ENCODE measurements at places on chromosomes 16 and 17.
A peak's percentile ranks its signal among the peaks of the same experiment; 100 is the strongest.

GRCh38 chr17:66276328-66276937, 26.0 kb upstream of the PRKCA start:
- DNase-seq = no peak

- peak; percentile 62 for DNase-seq
Observed at GRCh38 chr16:77273-77806, 685 bp upstream of the MPG start.

- DNase-seq = no peak
Observed at GRCh38 chr17:64780096-64781013, 118.2 kb upstream of the SMURF2 start.

GRCh38 chr17:52181782-52182181, 23.3 kb upstream of the CA10 start:
- no peak for DNase-seq

DNA sequence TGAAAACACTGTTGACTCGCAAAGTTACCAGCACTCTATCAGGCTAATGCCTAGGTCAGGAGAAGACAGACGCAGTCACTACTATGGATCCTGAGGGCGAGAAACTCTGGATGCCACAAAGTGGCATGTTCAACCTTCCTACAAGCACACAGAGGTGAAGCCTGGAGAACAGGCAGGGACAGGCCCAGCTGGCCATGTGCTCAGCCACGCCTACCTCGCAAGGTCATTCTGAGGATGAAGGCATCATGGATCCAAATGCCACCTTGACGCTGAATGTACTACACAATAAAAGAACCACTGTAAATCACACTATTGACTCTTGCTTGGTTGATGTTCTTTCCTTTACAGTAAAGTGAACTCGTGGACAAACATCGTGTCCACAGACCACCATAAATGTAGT, 85.8 kb downstream of the ANKRD11 start:
- no peak for DNase-seq

DNA sequence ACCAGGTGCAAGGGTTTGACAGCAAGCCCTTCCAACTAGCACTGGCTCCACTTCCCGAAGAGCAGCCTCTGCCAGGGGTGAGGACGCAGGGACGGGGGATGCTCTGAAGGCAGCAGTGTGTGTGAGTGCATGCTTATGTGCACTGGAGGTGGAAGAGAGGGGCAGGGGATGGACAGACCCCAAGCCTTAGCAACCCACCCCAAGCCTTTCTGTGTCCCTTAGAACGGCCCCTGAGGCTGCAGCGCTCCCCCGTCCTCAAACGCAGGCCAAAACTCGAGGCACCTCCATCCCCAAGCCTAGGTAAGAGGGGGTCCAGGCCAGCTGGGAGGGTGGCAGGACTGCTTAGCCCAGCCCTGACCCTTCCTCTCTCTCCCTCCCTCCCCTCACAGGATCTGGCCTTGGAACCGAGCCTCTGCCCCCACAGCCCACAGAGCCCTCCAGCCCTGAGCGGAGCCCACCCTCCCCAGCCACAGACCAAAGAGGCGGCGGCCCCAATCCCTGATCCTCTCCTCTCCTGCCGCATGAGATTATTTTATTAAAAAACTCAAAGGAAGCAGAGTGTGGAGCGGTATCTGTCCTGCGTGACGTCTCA, 2.9 kb downstream of the ACD start:
- no peak for DNase-seq

GRCh38 chr16:71648921-71649320, 22.9 kb downstream of the MARVELD3 start:
- DNase-seq = peak; percentile 5

DNA sequence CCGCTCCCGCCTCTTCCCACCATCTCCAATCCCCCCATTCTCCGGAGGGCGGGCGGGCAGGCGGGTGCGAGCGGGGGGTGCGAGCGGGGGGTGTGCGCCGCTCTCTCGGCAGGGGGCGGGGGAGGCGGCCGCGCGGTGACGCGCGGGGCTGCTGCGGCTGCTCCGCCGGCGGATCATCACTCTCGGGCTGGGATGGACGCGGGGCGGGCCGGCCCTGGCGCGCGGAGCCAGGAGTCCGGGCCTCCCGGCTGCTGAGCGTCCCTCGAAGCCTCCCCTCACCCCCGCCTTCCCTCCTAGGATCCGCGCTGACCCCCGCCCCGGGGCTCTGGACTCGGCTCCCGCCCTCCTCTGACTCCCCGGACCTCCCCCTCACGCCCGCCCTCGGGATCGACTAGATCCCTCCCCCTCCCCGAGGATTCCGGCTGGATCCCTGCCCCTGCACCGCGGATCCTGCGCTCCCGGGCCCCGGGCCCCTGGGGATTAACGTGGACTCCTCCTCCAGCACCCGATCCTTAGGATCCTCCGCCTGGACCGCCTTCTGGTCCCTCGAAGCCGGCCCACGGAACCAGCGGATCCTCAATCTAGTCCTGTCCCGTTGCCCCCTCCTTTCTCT, 946 bp upstream of the TMEM256 start:
- DNase-seq = no peak

- no peak for DNase-seq
Observed at GRCh38 chr16:27717726-27718125, 167.8 kb downstream of the KATNIP start.

DNA sequence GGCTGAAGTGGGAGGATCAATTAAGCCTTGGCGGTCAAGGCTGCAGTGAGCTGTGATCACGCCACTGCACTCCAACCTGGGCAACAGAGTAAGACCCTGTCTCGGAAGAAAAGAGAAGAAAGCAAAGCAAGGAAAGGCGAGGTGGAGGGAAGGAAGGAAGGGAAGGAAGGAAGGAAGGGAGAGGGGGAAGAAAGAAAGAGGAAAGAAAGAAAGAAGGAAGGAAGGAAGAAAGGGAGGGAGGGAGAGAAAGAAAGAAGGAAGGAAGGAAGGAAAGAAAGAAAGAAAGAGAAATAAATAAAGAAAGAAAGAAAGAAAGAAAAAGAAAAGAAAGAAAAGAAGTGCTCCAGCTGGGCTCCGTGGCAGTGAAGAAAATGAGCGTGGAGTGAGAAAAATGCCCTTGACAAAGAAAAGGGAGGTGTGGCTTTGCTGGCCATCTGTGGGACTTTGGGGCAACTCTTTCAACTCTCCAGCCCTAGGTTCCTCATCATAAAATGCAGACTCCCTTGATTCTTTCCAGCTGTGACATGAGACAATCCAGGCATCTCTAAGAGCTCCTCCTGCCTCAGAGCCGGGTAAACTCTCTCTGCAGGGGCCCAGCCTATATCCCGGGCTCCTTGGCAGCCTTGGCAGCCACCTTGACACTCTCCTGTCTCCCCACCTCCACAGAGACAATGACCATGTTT, 2.4 kb downstream of the GSDMA start:
- no peak for DNase-seq

- DNase-seq = peak; percentile 52
Observed at GRCh38 chr17:2853283-2854142, 57.3 kb downstream of the RAP1GAP2 start.

GRCh38 chr16:29760567-29761279, 14.9 kb upstream of the C16orf54 start:
- no peak for DNase-seq

GRCh38 chr16:77579351-77579891, 142.9 kb upstream of the NUDT7 start:
- DNase-seq = no peak

GRCh38 chr17:34920676-34921075, 40.6 kb downstream of the CCT6B start:
- no peak for DNase-seq

GRCh38 chr16:1775846-1776671, 3.1 kb upstream of the MRPS34 start:
- no peak for DNase-seq

GRCh38 chr16:3150346-3151218, 15.8 kb downstream of the ZNF213 start:
- DNase-seq = peak; percentile 97

- DNase-seq = no peak
Observed at GRCh38 chr17:4342535-4342934, 23.9 kb downstream of the UBE2G1 start.

DNA sequence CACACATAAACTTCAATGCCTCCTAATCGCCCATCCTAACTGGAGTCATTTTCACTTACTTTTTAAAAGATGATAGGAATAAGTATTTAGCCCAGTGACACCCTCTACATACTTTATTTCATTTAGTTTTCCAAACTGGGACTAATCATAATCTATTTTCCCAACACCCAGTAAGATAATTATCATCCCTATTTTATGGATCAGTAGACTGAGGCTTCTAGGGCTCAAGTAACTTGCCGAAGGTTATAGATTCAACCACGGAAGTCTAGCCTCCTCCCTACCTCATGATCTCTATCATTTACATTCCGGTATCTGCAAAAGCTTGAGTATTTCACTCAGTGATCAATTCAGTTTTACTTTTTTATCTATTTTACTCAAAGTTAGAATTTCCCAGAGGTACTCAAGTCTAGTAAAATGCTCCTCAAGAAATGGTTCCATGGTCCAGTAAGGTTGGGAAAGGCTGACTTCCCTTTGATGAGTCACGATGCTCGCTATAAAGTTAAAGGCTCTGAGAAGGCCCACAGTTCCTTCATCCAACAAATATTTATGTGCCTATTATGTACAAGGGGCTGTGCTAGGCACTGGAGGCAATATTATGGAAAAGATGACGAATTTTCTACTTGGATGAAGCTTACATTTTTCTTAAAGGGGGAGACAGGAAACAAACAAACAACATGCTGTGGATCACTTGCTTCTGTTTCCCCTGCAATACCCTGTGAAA, 75.1 kb downstream of the TOX3 start:
- no peak for DNase-seq

DNA sequence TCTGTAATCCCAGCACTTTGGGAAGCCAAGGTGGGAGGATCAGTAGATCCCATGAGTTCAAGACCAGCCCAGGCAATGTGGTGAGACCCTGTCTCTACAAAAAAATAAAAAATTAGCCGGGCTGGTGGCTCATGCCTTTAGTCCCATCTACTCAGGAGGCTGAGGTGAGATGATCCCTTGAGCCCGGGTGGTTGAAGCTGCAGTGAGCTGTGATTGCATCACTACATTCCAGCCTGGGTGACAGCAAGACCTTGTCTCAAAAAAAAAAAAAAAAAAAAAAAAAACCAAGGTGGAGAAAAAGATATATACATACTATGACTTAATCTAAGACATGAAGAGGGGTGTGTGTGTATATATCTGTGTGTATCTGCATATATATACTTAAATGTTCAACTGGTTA, 26.7 kb downstream of the BBS2 start:
- DNase-seq = no peak

DNA sequence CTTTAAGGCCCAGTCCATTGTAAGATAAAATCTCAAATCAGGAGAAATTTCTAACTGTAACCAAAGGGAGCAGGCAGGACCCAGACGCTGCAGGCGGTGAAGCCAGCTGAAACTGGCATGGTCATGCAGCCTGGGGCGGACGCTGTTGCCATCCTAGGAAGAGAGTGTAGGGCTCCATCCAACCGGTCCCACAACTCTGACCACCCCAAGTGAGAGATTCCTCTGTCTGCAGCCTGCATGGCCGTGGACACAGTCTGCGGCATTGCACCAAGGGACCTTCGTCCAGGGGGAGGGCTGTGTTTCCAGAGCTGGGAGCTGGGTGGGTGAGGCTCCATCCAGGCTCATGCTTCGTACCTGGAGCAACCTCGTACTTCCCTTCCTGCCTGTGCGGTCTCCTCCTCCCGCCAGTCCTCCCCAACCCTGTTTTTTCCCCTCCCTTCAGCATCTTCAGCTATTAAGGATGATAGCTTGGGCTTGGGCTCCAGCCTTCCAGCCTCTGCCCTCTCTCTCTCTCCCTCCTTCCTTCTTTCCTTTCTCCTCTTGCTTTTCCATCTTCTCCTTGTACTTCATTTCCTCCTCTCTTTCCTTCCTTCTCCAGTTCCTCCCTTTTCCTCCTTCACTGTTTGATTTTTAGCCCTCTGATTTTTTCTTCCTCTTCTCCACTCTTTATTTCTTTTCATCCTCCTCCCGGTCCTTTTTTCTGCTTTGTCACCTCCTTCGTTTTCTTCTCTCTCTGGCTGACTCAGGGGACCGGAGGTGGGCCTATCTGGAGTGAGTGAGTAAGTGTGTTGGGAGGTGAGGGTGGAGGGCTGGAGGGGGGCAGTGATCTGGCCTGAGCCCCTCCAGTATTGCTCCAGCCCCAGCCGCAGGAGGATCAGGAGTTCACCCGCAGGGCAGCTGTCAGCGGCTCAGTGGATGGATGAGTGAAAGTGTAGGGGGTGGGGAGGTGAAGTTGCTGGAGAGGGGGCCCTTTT, 17.0 kb upstream of the LHX1 start:
- no peak for DNase-seq

DNA sequence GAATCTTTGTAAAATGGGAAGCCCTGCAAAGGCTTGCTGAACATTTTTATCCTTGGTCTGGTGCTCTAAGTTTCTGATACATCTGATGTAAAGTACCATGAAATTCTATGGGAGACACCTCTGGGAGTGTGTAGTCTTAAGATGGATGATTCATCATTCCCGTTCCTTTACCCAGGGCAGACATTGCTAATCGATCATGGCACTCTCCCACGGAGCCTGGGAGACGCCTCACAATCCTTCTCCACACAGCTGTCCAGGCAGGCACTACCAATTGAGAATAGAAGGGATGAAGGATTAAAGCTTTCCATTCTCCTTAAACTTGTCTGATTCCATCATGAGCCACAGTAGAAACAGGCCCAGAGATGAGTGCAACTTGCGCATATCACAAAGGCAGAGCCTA, 144.8 kb downstream of the GSG1L start:
- no peak for DNase-seq

- no peak for DNase-seq
Observed at GRCh38 chr17:63458478-63458877, 12.4 kb upstream of the CYB561 start.

DNA sequence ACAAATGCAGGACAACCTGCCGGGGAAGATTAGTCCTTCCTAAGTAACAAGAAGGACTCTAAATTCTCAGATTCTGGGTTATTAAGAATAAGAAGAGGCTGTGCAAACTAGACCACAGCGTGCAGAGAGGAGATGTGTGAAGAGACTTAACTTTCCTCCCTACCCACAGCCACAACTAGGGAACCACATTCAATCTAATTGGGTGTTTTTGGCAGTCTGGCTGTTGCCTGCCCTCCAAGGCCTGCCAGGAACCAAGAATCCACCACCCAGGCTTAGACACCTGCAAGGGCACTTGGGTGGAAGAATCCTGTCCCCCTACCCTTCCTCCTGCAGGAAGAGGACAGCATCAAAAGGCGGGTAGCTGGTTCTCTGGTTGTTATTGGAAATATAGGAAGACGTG, 202.0 kb downstream of the PARN start:
- DNase-seq = no peak

Measured in OCI-LY7 (cell line).